SK-MEL-5 (cell line): ENCODE measurements at places on chromosomes 6 and 20.

DNA sequence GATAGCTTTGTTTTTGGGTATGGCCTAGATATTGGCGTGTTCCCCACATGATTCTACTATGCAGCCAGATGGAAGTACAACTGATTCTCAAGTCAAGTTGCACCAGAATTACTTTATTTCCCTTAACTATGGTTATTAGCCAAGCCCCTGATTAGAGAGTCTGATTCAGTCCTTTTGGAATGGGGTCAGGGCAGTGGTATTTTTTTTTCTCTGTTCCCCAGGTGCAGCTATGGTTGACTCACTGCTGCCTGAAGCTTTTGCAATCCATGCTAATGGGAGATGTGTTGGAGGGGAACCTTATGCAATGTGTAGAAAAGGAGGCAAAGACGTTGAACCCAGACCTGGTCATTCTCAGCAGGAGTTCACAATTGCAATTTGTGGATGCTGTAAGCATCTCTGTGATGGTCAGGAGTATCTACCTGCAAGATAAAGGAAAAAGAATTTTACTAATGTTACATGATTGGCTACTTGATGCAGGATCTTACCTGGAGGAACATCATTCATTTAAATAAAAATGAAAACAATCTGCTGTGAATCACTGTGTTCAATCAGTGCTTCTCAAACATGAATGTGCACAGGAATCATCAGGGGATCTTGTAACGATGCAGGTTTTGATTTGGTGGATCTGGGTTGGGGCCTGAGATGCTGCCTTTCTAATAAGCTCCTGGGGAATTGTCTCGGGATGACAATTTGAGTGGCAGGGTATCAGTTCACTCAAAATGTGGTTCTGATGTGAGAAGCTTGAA is 49.4 kb downstream of the PFDN4 start:
- DNase-seq = no peak

DNA sequence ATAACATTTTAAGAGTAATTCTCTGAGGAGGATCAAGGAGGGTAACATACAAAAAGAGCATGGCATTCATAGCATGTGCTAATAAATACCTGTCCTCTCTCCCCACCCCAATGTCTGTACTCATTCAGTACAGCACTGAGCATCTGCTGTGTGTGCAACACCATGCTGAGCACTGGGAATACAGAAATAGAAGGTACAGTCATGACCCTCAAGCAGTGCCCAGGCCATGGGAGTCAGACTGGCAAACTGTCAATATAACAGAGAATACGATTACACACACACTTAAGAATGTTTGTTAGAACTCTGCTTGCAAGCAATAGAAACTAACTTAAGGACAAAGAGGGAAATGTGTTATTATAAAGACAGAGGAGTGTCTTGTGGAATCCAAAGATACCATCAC is 24.7 kb upstream of the ZFAND3 start:
- no peak for DNase-seq

DNA sequence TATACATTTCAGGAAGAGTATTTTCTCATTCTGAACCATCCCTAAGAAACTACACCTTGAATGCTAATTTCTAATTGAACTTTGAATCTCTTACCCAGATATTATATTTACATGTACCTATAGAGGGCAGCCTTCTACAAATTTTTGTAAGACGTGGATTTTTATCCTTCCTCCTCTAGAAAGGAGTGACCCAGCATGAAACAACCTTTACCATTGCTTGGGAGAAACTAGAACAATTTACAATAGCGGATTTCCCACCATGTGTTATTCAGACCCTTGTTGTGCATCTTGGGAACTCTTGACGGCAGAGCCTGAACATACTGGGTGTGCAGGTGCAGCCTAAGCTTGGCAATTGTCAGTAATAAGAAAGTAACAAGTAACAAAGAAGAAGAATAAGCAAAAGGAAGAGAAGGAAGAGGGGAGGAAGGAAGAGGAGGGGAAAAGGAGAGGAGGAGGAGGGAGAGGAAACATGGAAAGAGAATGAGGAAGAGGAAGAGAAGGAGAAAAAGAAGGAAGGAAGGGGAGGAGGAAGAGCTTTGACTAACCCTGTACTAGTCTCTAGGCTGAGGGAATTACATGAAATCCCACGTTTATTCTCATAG is 10.8 kb upstream of the TAAR1 start:
- DNase-seq = peak; percentile 60

- peak; percentile 40 for DNase-seq
These were observed 147.0 kb downstream of the LINC00237 start for GRCh38 chr20:20959031-20959755.

GRCh38 chr20:57888591-57888990 is 178.8 kb upstream of the PMEPA1 start:
- no peak for DNase-seq
